Activated gamma-delta T cell treated with anti-CD3 and anti-CD28 coated beads, Interleukin-2, amount 50 U/mL, for 16 hours (primary cell): ENCODE measurements at places on chromosomes 3 and 15.

- no peak for DNase-seq
Observed at GRCh38 chr3:175668300-175668699, 809.2 kb downstream of the NAALADL2 start.

DNA sequence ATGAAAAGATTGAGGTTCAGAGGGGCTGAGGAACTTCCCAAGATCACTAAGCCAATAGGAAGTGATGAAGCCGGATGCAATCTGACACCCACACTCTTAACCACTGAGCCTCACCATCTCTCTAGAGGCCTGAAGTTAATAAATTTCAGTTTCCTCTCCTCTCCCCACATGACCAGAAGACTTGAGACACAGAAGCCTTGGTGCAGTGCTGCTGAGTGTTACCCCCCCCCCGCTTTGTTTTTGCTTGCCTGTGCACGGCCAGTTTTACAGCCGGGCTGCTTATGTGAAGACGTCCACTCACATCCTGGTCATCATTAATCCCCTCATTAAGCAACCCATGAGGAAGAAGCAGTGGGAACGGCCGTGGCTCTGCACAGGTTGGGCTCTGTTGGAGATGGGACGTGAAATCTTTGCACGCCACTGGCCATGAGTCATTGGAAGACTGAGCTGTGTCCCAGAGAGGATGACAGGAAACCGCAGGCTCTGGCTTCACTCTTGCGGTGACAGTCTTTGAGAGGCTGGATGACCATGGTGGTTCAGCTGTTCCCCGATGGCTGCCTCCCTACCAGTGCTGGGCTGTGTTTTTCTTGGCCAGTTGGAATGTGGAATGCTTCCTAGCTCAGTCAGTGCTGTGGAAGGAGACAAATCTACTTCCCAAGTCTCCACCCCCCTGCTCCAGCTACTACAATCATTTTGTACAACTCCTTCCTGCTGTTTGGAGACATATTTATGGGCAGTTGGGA is 232.6 kb upstream of the LRTM1 start:
- no peak for DNase-seq

DNA sequence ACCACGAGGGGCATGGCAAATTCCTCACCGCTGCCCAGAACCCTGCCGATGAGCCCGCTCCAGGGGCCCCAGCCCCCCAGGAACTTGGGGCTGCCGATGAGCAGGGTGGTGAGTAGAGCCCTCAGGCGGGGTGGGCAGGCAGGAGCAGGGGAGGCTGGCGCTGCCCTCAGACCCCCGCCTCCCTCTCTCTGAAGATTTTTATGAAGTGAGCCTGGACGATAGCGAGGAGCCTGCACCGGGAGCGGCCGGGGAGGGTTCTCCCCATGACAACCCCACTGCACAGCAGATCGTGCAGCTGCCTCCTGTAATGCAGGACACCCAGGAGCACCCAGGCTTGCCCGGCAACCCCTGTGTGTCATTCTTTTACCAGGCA is 56.7 kb upstream of the UBE2Q2 start:
- DNase-seq = no peak

GRCh38 chr3:42667096-42667522 is 13.6 kb downstream of the ZBTB47 start:
- DNase-seq = no peak

DNA sequence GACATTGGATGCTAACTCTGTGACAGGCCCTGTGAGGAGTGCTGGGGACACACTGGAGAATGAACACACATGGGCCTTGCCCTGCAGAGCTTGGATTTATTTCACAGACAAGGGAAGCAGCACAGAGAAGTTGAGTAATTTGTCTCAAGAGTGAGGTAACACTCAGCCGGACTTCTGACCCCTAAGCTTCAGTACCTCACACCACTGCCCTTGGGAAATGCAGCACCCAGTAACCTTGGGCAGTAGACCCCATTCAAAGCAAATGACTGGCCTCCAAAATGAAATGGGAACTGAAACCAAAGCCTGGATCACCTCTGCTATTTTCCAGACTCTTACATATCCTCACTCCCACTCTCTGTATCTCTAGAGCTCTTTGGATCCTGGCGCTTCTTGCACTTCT is 37.3 kb downstream of the RFT1 start:
- no peak for DNase-seq

DNA sequence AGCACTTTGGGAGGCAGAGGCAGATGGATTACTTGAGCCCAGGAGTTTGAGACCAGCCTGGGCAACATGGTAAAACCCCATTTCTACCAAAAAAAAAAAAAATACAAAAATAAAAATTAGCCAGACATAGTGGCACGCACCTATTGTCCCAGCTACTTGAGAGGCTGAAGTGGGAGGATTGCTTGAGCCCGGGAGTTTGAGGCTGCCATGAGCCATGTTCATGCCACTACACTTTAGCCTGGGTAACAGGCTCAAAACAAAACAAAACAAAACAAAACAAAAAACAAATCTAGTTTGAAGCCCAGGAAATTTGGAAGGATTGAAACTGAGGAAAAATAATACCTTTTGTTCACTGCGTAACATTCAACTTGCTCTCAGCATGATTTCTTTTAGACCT is 16.6 kb downstream of the TMOD3 start:
- DNase-seq = no peak

GRCh38 chr15:83940136-83940535 is 286.2 kb downstream of the ADAMTSL3 start:
- DNase-seq = no peak

- DNase-seq = no peak
Observed at GRCh38 chr3:16326724-16327349, 61.8 kb downstream of the OXNAD1 start.

GRCh38 chr3:172787019-172787418 is 36.5 kb downstream of the ECT2 start:
- no peak for DNase-seq

DNA sequence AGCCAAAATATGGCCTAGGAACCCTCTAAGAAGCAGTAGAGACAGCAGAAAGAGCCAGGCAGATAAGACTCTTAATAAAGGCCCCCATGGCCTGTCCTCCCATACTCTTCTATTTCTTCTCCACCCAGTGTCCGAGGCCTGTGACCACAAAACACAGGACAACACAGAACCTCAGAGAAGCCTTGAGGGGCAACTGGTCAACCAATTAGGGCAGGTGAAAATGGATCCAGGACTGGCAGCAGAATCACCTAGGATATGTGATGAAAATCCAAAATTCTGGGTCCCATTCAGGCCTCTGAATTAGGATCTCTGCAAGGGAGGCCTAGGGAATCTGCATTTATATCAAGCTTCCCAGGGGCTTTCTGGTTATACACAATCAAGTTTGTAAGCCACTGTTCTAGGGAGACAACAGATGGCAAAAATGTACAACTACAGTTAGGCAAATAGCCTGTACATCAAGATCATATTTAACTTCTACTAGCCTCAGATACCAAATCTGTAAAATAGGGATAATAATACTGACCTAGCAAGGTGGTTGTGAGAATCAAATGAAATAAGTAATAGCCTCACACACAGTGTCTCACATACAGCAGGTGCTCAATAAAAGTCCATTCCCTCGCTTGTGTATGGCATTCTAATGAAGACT is 10.4 kb downstream of the RAB27A start:
- DNase-seq = no peak

DNA sequence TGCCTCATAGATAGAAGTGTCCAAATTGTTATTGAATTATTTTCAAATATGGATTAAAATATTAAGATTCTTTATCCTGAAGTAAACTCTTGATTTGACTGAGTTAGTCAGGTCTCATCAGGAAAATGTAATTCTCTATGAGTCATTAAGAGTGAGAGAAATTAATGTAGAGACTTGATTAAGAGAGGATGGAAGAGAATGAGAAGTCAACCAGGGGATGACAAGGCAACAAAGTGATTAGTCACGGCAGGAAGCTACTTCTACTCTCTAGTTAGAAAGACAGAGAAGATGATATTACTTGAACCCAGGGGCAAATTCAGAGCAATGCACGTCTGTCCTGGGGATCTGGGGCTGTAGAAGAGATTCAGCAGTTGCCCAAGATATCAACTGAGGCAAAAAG is 202.5 kb downstream of the LSAMP start:
- no peak for DNase-seq

GRCh38 chr3:165903885-165904630 is 66.8 kb upstream of the BCHE start:
- no peak for DNase-seq

DNA sequence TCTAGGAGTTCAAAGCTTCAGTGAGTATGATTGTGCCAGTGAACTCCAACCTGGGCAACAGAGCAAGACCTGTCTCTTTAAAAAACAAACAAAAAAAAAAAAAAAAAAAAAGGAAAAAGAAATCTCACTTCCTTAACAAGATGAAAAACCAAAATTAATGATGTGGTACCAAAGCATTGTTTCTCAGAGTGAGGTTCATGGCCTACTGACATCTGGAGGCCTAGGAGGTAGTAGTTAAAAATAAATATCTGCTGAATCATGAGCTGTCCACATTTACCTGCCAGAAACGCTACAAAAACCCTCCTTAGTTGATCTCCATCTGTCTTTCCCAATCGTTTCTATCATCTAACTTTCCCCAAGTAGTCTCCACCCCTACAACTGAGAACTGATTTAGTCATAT is 51.2 kb downstream of the EPHA6 start:
- DNase-seq = no peak

DNA sequence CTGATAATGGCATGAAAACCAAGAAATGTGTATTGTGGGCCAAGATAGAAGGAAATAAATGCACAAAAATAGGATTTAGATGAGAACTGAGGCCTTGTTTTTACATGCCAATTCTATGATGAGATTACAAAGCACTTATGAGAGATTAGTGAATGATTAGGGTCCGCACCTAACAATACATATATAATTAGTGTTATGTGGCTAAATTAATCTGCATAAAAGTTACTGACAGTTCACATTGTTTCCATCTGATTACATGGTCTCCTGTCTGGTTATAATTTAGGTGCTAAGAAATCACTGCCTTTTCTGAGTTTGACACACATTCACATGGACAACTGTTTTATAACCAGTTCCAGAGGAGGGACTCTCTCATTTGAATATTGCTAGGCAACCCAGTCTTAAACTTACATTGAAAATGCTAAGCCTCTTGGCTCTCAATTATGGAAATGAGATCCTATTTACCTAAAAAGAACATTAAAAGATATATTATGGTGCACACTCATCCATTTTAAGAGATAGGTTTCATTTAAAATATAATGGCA is 117.0 kb upstream of the ARL6 start:
- no peak for DNase-seq

DNA sequence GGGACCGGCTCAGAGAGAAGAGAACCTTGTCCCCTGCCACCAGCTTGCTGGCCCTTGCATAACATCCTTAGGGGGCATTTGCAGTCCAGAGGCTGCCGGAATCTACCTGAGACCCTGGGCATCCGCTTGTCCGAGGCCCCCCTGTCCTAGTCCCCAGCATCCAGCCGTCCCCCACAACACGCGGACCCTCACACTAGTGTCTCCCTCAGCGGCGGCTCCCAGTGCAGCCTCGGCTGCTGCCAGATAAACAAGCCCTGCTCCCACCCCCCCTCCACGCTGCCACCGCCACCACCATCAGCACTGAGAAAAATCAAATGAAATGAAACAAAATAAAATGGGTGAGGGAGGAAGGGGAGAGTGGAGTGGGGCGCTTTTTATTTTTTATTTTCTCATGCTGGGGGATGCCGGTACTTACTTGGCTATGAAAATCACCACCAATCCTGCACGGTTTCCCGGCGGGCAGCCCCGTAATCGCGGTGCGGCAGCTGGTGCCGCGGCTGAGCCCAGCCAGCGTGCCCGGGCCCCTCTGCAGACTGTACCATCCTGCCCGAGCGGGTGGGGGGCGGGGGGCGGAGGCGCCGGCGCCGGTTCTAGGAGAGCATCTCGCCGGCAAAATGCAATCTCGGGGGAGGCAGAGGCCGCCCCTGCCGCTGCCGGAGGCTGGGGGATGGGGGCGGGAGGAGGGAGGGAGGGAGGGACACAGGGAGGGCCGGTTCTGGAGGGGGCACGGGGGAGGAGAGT is at the start of gene ATP2B2:
ATP2B2 (minus strand) TSS at position 537 of the 741 bp plus-strand sequence. CDS start 56,043 bp downstream, outside the sequence.
- no peak for DNase-seq
